ENCODE measurements at places on chromosomes 3 and 15.

DNA sequence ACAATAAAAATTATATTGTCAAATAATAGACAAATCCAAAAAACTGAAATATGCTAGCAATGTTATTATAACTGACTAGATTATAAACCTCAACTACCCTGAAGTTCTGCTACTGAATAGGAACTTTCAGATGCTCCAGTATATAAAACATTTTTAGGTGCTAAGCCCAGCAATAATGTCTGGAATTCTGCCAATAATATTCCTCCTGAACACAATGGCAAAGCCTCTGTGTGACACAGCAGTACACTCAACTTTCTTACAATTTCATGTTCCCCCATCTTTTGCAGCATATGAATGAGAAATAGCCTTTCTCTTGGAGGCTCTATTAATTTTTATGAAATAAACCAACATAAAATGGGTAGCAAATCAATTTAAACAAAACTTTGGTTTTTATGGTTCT is 29.5 kb downstream of the ATOSA start:
- DNase-seq = no peak

DNA sequence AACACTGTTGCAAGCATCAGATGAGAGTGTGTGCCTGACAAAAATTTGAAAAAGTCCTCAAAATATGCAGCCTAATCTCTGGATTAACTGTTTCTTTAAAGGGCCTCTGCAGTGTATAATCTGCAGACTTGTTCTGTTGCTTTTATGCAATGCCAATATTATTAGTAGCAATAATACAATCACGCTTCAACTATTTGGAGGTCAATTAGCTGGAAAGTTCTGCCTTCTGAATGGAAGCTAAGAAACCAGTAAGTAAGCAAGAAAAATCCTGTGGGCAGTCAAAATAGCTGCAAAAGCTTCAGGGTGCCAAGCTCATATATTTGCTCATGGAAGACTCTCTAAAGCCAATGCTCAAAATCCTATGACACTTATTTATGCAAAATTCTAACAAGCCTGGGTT is 153.2 kb upstream of the NR2F2 start:
- no peak for DNase-seq

GRCh38 chr3:15045667-15046066 is 19.4 kb downstream of the MRPS25 start:
- DNase-seq = no peak

GRCh38 chr3:132464066-132464465 is 46.8 kb downstream of the DNAJC13 start:
- DNase-seq = peak; percentile 60

- peak; percentile 33 for DNase-seq
These were observed 567 bp downstream of the TICRR start for GRCh38 chr15:89575656-89576416.

DNA sequence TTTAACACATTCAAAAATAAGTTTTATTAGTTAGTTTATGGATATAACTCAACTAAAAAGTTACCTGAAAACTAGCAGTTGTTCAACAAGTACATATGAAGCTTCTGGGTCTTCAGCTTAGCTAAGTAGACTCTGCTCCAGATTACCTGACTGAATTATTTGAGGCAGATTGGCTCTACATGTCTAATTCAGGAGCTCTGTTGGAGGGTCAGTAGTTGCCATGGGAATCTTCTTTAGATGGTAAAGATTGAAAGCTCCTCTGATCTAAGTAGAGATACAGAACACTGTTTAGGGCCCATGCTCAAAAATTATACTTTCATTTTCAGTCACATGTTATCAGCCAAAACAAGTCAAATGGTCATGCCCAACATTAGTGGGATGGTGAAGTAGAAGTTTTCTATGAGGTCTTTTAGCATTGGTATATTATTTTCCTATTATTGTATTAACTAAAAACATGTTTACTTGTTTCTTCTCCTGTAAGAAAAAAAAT is 1476.9 kb downstream of the OTOL1 start:
- DNase-seq = peak; percentile 4

GRCh38 chr3:123605789-123606234 is 21.0 kb upstream of the HACD2 start:
- DNase-seq = peak; percentile 44

GRCh38 chr3:62237286-62237948 is 135.9 kb downstream of the FEZF2 start:
- DNase-seq = no peak

GRCh38 chr3:31268868-31269267 is 263.9 kb upstream of the STT3B start:
- DNase-seq = no peak

GRCh38 chr3:17050071-17050470 is 165.3 kb downstream of the PLCL2 start:
- no peak for DNase-seq

DNA sequence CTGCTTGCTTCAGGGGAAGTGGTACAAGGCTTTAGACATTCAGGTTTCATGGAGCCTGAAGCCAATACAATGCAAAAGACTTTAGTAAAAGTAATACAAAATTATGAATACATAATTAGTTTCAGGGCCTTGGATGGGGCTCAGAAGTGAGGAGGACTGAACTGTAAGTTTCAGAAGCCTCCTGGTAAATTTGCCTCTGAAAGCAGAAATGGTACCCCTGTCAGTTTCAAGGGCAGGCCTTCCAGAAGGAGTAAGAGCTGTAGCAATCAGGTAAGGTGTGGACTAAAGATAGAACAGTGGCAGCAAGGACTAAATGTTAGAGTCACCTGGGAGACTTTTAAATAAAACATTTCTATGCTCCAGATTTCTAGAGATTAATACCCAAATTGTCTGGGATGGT is 402.5 kb upstream of the GOLIM4 start:
- no peak for DNase-seq

GRCh38 chr3:116084999-116085791 is 360.1 kb downstream of the LSAMP start:
- no peak for DNase-seq

- no peak for DNase-seq
These were observed 49.1 kb downstream of the ZDHHC3 start for GRCh38 chr3:44926921-44927320.

GRCh38 chr3:61181874-61182273 is 69.4 kb downstream of the FHIT start:
- DNase-seq = peak; percentile 2

- peak; percentile 78 for DNase-seq
These were observed 170.5 kb upstream of the PROK2 start for GRCh38 chr3:71955240-71956068.

GRCh38 chr3:39479701-39480414 is 12.4 kb downstream of the MOBP start:
- DNase-seq = no peak

DNA sequence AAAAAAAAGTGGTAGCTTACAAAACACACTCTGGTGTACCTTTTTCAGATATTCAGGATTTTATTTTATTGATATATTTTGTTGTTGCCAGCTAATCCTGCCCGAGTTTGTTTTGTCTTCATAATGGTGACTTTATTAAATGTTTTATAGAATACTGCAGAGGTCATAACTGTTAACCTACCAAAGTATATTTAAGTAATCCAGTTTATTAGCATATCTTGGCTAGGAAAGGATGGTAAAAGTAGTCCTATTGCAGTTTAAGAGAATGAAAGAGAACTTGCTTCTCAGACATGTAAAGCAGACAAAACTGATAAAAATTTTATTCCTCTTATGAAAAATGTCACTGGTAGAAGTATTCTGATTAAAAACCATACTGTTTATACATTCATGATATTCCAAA is 59.2 kb upstream of the IGSF10 start:
- no peak for DNase-seq

Data from EL (cell line).